ENCODE measurements at places on chromosomes 12 and 14. TPM values are rescaled to one million over a fixed set of nuclear protein-coding genes. Genes with fewer than 3 reads are reported as not detected.

Gene SDR39U1
- total RNA-seq, result 11.0 TPM

Gene OAS3
- 18.8 TPM for total RNA-seq

Gene FBLN5
- total RNA-seq, result 0.32 TPM

Gene CBX5
- 54.2 TPM for total RNA-seq

Gene KRT6C
- total RNA-seq, result not detected

Measured in bladder microvascular endothelial cell (primary cell).